ENCODE measurements at places on chromosomes 7 and 10.

GRCh38 chr10:97228130-97228774 is 42.5 kb upstream of the SLIT1 start:
- no peak for DNase-seq

- no peak for DNase-seq
Measured at GRCh38 chr10:129397198-129397974, 69.7 kb upstream of the MGMT start.

GRCh38 chr10:34580214-34580613 is 234.9 kb downstream of the PARD3 start:
- no peak for DNase-seq

DNA sequence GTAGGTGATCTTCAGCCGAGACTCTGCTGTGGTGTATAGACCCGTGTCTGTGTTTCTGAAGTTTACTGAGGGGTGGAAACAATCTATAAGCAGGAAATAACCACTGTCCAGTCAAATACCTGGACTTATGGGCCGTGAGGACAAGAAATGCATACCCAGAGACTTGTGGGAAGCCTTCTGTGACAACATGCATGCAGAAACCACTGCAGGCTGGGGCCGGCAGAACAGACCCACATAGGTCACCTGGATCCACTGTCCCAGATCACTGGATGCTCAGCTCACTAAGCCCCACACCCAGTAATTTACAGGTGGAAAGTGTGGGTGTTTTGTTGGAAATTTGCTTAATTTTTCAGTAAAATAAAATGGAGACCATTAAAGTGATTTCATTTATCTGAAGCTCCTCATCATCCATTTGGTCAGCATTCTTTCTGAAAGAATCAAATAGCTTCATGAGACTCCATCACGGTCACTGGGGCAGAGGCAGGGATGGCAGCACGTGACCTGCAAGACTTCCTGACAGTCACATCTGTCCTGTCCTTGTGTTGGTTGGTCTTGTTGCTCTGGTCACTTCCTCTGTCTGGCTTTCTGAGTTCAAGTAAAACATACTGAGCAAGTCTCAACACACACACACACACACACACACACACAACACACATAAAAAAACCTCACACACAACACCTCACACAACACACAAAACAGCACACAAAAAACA is 108.3 kb downstream of the TNS3 start:
- no peak for DNase-seq

GRCh38 chr7:47586925-47587324 is 5.0 kb upstream of the TNS3 start:
- DNase-seq = no peak

DNA sequence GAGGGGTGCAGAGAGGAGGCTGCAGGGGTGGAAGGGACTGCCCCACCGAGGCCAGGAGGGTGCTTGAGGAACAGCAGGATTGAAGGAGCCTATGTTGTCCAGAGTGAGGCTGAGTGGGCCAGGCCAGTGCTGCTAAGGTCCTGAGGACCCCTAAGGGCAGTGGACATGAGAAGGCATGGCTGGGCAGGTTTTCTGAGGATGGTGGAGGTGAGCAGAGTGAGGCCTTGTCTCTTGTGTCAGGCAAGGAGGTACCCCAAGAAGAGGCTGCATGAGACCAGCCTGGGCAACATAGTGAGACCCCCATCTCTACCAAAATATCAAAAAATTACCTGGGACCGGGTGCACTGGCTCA is 5.2 kb downstream of the SH2B2 start:
- DNase-seq = no peak

- no peak for DNase-seq
Measured at GRCh38 chr7:127064-127598, 65.2 kb upstream of the FAM20C start.

- no peak for DNase-seq
Measured at GRCh38 chr7:158386866-158387545, 200.6 kb downstream of the PTPRN2 start.

DNA sequence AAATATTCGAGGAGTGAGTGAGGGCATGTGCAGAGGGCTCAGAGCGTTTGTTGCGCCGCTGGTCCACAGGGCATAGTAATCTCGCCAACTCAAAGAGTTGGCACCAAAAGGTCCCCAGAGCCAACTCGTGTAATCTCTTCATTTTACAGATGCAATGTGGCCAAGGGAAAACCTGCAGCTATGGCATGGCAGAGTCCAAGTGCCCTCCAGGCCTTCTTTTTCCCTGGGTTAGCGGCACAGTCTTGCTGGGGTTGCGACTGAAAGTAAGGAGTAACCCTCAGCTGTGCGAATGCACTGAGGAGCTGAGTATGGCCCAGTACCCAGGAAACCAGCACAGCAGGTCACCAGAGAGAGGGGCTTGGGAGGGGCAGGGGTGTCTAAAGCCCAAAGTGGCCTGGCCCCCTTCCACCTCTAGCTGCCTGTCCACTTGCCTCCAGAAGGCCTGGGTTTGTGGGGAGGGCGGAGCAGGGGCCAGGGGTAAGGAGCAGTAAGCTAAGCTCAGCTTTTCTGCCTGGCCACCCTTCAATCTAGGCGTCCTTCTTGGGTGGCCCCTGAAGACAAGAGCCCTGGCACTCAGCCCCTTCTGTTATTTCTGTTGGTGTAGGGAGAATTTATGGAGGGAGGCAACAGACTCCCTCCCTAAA is 3.3 kb upstream of the GAD2 start:
- DNase-seq = no peak

DNA sequence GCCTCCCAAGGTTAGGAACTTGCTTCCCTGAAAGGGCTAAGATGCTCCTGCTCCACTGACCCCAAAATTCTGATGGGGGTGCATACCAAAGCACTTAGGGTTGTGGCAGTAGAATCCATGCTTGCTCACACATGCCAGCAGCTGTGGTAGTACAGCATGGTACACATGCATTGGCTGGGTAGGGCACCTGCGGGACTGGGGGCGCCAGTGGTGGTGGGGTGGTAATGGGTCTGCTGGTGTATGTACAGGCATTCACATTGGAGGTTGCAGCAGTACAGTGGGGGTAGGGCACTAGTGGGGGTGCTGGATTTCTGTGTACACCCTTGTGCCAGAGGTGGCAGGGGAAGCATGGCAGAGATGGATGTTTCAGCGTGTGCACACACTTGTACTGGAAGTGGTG is 72.3 kb upstream of the TAS2R16 start:
- DNase-seq = no peak

GRCh38 chr7:112739436-112740180 is 50.6 kb downstream of the TMEM168 start:
- DNase-seq = no peak

- no peak for DNase-seq
Measured at GRCh38 chr10:78634835-78635234, 433.9 kb upstream of the ZMIZ1 start.

DNA sequence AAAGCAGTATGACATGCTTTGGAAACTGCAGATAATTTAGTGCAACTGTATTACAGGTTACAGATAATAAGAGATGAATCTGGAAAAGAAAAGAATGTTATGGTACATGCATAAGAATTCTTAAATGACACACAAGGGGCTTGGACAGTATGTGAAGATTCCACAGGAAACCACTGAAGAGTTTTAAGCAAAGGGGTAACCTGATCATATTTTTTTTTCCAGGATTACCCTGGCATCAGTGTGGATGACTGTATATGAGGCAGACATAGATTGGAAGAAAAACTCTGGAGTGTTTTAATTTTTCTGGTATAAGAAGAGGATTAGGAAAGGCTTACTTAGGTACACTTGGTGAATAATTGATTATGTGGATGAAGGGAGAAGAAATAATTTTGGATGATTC is 8.1 kb downstream of the TFPI2 start:
- DNase-seq = no peak

DNA sequence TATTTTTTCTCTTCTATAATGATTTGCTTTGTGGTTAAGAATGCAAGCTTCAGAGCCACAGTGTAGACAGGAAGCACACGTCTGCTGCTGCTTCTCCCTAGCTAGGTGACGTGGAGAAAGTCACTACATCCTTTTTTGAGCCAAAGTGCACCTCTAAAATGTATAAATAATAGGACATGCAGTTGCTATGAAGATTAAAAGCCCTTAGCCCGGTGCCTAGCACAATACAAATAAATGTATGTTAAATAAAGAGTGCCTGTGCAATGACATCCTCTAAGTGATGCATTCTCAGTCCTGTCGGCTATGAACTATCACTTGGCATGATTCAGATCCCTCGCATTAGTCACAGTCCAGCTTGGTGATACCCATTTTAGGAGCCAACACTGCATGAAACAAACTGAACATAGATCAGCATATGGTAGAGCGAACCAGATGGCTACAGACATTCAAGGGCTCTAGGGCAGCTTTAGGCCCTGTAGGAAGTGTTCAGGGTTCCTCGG is 4.8 kb upstream of the TRDMT1 start:
- DNase-seq = no peak

GRCh38 chr7:139937715-139938114 is 108.7 kb downstream of the TBXAS1 start:
- DNase-seq = no peak

DNA sequence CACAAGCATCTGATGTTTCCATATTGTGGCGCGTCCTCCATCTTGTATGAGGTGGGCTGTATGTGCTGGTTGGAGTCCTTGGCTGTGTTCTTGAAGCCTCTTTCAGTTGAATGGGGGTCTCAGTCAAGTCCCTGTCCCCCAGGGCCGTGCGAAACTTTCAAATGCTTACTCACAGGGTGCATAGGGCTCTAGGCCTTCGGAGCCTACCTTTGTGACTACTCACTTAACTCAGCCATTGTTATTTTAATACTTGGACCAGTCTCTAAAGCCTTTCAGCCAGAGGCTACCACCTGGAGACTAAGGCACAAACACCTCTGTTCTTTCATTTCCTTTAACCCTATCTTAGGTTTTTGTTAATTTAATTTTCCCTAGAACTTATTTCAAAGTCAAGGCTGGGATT is 785.9 kb downstream of the GATA3 start:
- DNase-seq = no peak

DNA sequence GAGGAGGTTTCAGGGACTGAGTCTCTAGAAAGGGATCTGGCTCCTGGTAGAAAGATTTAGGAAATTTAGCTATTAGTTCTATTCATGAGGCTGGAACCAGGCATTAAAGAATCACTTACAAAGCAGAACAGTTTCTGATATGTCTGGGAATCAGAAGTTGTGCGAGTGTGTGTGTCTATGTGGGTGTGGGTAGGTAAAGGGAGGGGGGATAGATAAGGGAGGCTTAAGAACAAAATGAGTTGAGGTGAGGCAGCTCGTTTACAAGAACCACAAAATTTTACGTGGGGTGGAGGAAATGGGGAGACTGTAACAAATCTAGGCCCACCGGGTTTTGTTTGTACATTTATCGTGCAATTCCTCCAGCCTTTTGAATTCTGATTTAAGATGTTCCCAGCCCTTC is 90.7 kb downstream of the SAMD9 start:
- DNase-seq = no peak

DNA sequence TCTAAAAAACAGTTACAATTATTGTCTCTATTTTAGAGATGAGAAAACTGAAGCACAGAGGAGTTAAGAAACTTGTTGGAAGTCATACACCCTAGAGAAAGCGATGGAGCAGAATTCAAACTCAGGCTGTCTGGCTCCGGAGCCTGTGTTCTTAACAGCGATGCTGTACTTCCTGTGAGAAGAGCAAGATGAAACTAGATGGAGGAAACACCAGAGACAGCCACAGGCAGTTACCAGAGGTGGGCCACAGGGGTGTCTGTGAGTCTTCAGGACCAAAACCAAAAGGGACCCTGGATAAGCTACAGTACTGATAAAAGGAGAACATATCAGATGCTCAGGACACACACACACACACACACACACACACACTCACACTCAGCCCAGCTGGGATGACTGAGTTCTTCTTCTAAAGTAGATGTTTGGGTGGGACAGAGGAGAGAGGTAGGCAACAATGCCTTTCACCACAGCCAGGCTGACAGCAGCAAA is 289.2 kb downstream of the FZD1 start:
- no peak for DNase-seq

- no peak for DNase-seq
Measured at GRCh38 chr7:1735262-1735661, 65.2 kb downstream of the ELFN1 start.

GRCh38 chr10:15188603-15189002 is 20.1 kb upstream of the NMT2 start:
- no peak for DNase-seq

- no peak for DNase-seq
Measured at GRCh38 chr10:21904930-21905329, 98.6 kb downstream of the DNAJC1 start.

- no peak for DNase-seq
Measured at GRCh38 chr7:109529712-109530111, 960.0 kb downstream of the DNAJB9 start.

GRCh38 chr10:58806970-58807628 is 294.4 kb downstream of the BICC1 start:
- DNase-seq = no peak

DNA sequence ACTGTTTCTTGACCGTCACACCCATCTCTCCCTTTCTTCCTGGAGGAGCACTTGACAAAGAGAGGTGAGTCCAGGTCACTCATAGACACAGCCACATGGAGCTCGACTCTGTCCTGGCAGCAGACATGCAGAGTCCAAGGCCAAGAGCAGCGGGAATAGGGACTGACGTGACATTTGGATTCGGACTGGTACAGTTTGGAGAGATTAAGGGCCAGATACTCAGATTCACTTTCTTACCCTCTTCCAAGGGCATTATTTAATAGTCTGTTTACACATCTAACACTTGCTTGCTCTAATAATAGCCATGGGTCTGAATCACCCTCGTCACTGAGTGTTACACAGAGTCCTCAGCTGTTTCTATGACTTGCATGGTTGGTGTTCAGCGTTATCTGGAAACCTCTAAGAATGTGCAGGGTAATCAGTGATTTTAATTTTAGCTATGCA is 39.2 kb upstream of the OTUD1 start:
- DNase-seq = no peak

GRCh38 chr7:139702811-139703486 is 74.8 kb downstream of the HIPK2 start:
- DNase-seq = no peak

- DNase-seq = no peak
Measured at GRCh38 chr10:131021246-131021895, 290.1 kb downstream of the TCERG1L start.

DNA sequence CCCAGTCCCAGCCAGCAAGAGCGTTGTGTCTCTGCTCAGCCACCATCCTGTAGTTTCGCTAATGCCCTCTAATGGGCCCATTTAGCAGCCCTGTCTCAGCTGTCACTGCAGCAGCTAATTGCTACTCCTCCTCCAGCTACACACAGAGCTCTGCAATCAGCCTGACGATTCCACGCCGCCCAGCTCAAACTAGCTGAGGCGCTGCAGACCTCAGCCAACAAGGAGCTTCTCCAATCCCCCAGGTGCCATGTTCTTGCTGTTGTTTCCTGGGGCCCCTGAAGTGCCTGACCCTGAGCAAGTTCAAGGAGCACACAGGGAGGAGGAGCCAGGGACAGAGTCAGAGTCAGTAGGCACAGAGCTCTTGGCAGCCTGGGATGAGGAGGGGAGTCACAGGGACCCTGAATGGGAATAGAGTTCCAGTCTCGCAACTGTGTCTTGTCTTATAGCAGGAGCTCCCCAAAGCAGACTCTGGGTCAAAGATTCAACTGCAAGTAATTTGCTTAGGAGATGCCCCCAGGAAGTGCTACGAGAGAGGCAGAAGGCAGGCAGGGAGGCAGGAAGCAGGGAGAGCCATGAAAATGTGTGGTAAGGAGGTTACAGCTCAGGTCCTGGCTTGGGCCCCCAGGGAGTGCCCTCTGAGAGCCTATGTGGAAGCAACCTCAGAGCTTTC is 135.8 kb upstream of the UNC5B start:
- DNase-seq = no peak

All from NCI-H2107 (cell line).